ENCODE measurements at places on chromosomes 6 and 20. TPM values are rescaled to one million over a fixed set of nuclear protein-coding genes. Genes with fewer than 3 reads are reported as not detected.

- no peak for DNase-seq
Observed at GRCh38 chr6:21461844-21462518, 131.6 kb upstream of the SOX4 start.

DNA sequence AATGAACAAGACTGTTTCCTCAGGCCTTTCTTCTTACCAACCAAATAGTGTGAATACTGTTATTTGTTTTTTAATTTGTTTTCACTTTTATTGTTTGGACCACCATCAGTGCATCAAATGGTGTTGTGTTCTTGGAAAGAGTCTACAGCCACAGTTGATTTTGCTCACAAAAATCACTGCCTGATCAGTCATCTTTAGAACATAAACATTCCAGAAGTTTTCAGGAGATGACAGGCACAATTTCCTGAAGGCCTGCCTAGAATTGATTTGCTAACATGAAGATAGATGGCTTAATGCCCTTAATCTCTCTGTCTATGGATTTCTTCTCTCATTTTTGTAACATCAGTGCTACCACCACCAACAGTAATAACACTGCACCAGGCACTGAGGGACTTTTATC, 13.5 kb downstream of the IL22RA2 start:
- DNase-seq = no peak

- DNase-seq = no peak
Observed at GRCh38 chr20:50845566-50846215, 50.8 kb downstream of the BCAS4 start.

DNA sequence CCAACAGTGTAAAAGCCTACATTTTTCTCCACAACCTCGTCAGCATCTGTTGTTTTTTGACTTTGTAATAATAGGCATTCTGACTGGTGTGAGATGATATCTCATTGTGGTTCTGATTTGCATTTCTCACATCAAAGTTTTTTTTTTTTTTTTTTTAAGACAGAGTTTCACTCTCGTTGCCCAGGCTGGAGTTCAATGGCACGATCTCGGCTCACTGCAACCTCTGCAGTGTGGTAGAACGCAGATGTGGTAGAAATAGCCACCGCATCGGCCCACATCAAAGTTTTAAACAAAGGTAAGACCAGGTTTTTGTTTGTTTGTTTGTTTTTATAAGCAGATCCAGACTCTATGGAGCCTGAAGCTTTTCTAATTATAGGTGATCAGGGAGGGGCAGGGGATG, 12.7 kb upstream of the PPP1R3G start:
- no peak for DNase-seq

- no peak for DNase-seq
Observed at GRCh38 chr6:120938164-120938875, 396.0 kb downstream of the TBC1D32 start.

GRCh38 chr20:17226410-17227218, at the start of gene PCSK2:
TSS of gene PCSK2 (plus strand) at chr20:17227040. CDS start at chr20:17227306, 266 bp downstream.
- no peak for DNase-seq

DNA sequence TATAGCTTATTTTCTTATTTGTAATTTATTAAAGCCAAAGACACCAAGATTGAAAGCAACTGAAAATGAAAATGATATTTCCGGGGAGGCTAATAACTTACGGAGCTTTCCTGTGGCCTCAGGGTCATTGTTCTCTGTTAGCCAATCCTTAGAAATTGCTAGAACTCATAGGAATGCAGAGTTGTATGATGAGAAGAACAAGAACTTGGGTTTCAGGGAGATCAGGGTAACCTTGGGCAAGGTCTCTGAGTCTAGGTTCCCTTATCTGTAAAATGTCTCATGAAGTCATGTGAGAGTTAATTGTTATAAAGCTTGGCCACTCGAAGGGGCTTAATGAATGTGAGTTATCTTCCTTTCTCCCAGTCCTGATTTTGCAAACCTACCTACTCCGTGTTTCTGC, 20.1 kb upstream of the SERINC3 start:
- no peak for DNase-seq

DNA sequence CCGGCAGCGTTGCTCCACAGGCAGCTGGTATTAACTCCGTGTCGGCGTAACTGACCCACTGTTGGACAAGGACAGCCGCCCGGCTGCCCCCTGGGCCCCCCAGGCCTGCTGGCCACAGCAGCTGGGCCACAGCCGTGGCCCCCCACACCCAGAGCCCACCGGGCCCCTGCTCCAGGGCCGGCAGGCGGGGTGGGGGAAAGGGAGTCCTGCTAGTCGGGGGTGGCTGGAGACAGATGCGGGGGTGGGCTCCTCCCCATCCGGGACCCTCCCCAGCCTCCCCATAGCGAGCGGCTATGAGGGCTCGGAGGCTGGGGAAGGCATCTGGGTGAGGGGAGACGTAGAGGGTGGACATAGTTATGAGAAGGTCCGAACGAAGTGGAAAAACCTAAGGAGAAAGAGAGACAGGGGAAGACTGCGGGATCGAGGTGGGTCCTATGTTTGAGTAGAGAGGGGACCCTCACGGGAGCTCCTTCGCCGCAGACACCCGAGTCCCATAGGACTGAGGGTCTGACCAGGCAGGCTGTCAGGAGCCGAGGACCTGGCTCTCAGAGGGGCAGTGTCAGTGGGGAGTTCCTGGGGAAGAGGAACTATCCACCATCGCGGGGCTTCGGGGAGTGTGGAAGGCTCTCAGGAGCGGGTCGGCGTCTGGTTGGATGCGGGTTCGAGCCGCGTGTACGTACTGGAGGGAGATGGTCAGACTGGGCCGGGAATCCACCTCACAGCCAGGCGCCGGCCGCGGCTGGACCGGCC, 511 bp downstream of the VARS1 start:
- no peak for DNase-seq

Gene TFAP2C
- total RNA-seq = 2.1 TPM

GRCh38 chr6:88612631-88613030, 350.8 kb downstream of the RNGTT start:
- DNase-seq = no peak

- no peak for DNase-seq
Observed at GRCh38 chr20:57060407-57061050, 205.9 kb downstream of the BMP7 start.

Gene GABRR2
- total RNA-seq = 0.92 TPM

Gene TFAP2D
- not detected for total RNA-seq

Gene RALGAPB
- 36.5 TPM for total RNA-seq

DNA sequence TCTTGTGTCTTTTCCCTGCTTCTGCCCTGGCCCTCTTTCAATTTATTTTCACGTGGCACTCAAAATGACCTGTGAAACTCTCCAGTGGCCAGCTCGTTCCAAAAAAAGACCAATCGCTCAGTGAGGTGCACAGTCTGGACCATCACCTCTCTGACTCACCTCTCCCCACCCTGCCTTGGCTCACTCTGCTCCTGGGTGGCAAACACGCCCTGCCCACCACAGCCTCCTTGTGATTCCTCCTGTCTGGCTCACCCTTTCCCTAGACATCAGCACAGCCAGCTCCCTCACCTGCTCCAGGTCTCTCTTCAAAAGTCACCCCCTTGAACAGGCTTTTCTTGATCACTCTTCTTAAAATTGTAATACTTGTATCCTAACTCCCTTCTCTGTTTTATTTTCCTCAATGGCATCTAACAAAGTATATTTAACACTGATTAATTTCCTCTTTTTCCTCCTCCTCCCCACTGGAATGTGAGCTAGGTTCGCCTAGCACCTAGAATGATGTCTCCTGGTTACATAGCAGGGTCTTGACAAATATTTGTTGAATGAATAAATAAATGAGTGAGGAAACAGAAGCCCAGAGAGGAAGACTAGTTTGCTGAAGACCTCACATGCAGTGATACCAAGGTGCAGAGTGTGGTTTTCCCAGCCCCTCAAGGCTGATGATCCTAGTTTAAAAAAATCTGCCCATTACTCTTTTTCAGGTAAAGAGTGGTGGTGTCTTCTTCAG, 109.0 kb downstream of the GJA10 start:
- DNase-seq = no peak

Gene ZNF391
- 1.9 TPM for total RNA-seq

GRCh38 chr6:41877051-41877680, 18.0 kb downstream of the USP49 start:
- no peak for DNase-seq

GRCh38 chr6:2893281-2893680, 9.8 kb downstream of the SERPINB9 start:
- DNase-seq = no peak

GRCh38 chr6:126202707-126203106, 137.2 kb upstream of the CENPW start:
- no peak for DNase-seq

Gene SYTL3
- 4.1 TPM for total RNA-seq

GRCh38 chr6:34065466-34066217, 80.2 kb downstream of the GRM4 start:
- DNase-seq = no peak
